Common myeloid progenitor, CD34-positive (primary cell): ENCODE measurements at places on chromosomes 13 and 19.

DNA sequence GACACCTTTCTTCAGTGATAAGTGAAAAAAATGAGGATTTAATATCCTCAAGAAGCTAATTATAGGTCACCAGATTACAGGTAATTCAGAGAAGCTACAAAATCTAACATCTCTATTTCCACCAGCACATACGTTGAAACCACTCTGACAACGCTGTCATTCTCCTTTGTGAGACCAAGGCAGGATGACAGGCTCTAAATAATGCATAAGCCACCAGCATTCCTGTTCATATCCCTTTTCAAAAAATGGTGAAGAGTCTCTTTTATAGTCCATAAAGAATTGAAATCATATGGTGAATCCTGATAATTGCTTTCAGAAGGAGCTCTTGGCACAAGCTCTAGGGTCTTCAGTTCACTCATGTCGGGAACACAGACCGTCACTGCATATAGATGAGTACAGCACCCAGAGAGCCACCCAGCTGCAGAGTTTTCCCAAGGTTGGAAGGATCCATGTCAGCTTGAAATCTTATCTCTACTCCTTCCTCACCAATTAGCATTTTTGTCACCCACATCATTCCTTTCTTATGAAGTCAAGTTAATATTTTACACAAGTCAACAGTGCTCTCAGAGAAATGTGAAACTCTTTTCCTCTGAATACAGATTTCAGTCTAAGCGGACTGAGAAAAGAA lies 431.4 kb downstream of the TBC1D4 start:
- no peaks in the 10 kb centered on the region for H3K36me3 ChIP-seq
- DNase-seq: no peak
- H3K27me3 ChIP-seq: no peaks in the 10 kb centered on the region
- no peak overlapping the region for H3K27ac ChIP-seq

DNA sequence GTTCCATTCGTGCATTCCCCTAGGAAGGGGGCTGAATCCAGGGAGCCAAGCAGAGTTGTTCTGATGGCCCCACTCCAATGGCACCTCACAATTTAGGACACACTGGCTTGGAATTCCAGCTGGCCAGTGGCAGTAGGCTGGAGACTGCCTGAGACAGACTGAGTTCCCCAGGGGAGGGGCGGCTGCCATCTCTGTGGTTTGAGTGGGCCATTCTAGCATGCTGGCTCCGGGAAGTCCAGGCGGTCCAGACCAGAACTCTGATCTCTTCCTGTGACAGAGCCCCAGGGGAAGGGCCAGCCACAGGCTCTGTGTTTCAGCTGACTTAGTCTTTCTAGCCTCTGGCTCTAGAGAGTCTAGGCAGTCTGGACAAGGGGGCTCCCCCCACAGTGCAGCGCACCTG lies 29.5 kb upstream of the SLC7A1 start:
- H3K4me1 ChIP-seq: no peaks in the 10 kb centered on the region
- no peaks in the 10 kb centered on the region for H3K36me3 ChIP-seq
- no peak overlapping the region for H3K27ac ChIP-seq
- H3K27me3 ChIP-seq: no peaks in the 10 kb centered on the region
- no peak overlapping the region for H3K4me3 ChIP-seq
- DNase-seq: no peak

- DNase-seq: no peak
- H3K27ac ChIP-seq: no peak overlapping the region
- peaks cover 3% of the 10 kb centered on the region for H3K27me3 ChIP-seq
- H3K4me3 ChIP-seq: no peak overlapping the region
Observed at GRCh38 chr19:29860492-29860891, 48.7 kb downstream of the CCNE1 start.

DNA sequence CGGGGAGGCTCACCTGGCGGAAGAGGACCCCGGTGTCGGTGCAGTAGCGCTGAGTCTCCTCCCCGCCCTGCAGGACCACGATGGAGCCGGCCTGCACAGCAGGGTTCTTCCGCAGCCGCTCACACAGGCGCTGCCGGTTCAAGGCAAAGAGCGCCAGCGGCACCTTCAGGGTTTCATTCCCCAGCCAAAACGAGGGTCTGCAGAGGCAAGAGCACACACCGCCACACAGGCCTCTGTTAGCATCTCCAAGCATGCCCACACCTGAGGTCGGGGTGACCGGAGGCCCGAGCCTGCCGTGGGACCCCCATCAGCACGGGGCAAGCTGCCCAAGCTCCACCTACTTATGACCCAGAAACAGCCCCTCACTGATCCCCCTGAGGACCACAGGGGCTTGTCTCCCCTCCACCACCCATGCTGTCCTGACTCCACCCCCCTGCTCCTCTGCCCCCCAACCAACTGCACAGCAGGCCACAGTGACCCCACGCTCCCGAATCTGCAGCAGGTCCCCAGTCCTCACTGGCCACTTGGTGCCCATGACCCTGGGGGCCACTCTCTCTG lies 8.9 kb downstream of the PEPD start:
- DNase-seq: no peak
- no peak overlapping the region for H3K27ac ChIP-seq
- peaks cover 5% of the 10 kb centered on the region for H3K4me1 ChIP-seq
- H3K36me3 ChIP-seq: no peaks in the 10 kb centered on the region
- H3K27me3 ChIP-seq: no peaks in the 10 kb centered on the region

DNA sequence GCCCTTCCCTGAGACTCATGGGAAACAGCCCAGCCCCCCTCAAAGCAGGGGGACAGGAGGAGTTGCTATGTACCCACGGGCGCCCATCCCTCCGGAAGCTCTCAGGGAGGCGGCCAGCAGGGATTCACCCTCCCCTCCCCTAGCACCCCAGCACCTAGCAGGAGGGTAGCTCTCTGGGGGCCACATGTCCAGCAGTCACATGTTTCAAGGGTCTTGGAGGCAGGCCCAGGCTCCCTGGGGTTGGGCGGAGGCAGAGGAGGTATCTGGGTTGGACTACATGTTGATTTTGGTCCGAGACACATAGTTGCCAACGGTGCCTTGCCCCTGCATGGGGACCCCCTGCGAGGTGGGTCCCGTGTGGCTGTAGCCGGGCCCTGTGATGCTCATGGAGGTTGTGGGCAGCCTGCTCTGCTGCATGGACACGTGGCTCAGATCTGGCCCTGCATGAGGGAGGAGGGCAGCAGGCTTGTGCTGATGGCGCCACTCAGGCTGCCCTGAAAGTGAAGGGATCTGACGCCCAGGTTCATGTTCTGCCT lies 7.0 kb upstream of the RNF6 start:
- H3K36me3 ChIP-seq: no peaks in the 10 kb centered on the region
- no peak overlapping the region for H3K4me3 ChIP-seq
- H3K4me1 ChIP-seq: no peaks in the 10 kb centered on the region
- H3K27ac ChIP-seq: no peak overlapping the region

- no peaks in the 10 kb centered on the region for H3K27me3 ChIP-seq
- H3K27ac ChIP-seq: no peak overlapping the region
- DNase-seq: no peak
Observed at GRCh38 chr19:46384396-46384795, 29.0 kb downstream of the CCDC8 start.

DNA sequence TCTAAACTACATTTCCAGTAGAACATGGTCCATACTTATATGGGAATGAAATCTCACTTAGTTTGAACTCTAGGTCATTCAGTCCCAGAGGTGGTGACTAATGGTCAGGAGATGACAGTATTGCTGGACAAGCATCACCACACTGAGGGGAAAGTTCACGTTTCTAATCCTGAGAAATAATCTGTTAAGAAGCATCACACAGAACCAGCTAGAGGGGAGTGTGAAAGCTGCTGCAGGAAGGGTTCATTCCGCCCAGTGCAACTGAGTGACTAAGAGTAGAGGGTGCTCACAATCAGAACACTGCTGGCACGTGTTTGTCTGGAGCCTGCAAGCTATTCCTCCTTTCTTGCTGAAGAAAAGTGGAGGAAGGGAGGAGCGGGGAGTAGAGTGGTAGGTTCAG lies 2.7 kb downstream of the COL4A1 start:
- no peak overlapping the region for H3K4me3 ChIP-seq
- H3K27me3 ChIP-seq: peaks cover 62% of the 10 kb centered on the region
- DNase-seq: no peak
- H3K27ac ChIP-seq: no peak overlapping the region

- no peak overlapping the region for H3K4me3 ChIP-seq
- no peaks in the 10 kb centered on the region for H3K4me1 ChIP-seq
- H3K36me3 ChIP-seq: no peaks in the 10 kb centered on the region
- H3K27ac ChIP-seq: no peak overlapping the region
- H3K27me3 ChIP-seq: peaks cover 31% of the 10 kb centered on the region
Observed at GRCh38 chr19:50994129-50994528, 7.3 kb downstream of the KLK8 start.

- DNase-seq: no peak
- peaks cover 5% of the 10 kb centered on the region for H3K36me3 ChIP-seq
- no peak overlapping the region for H3K27ac ChIP-seq
- H3K4me3 ChIP-seq: no peak overlapping the region
- peaks cover 13% of the 10 kb centered on the region for H3K4me1 ChIP-seq
- no peaks in the 10 kb centered on the region for H3K27me3 ChIP-seq
Observed at GRCh38 chr13:49571299-49572240, 13.8 kb downstream of the RCBTB1 start.

DNA sequence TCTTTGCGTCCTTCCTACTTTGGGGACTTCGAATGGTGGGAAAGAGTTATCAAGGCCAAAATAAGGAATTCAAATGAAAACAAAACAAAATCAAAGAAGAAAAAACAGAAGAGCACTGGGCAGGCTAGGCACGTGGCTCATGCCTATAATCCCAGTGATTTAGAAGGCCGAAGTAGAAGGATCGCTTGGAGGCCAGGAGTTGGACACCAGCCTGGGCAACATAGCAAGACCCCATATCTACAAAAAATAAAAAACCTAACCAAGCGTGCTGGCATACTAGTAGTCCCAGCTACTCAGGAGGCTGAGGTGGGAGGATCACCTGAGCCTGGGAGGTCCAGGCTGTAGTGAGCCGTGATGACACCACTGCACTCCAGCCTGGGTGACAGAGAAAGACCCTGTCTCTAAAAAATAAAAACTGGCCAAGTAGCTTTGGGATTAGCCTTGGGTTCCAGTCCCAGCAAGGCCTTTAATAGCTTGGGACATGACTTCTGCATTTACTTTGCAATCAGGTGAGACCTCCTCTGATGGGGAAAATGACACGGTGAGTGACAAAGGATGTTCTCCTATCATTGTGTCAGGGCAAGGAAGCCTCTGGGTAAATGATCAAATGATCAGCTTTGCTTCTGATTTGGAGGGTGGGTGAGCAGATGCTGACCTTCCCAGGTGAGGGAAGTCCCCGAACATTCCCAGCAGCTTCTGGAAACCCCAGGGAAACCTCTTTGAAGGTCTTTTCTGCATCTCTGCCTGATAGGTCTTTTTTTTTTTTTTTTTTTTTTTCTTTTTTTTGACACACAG lies 7.1 kb downstream of the ICAM1 start:
- no peak for DNase-seq
- no peak overlapping the region for H3K4me3 ChIP-seq
- no peaks in the 10 kb centered on the region for H3K27me3 ChIP-seq
- H3K36me3 ChIP-seq: no peaks in the 10 kb centered on the region

GRCh38 chr13:64688893-64689677 lies 2541.1 kb downstream of the PCDH9 start:
- no peak overlapping the region for H3K27ac ChIP-seq
- no peaks in the 10 kb centered on the region for H3K4me1 ChIP-seq
- H3K4me3 ChIP-seq: no peak overlapping the region
- no peaks in the 10 kb centered on the region for H3K27me3 ChIP-seq
- DNase-seq: no peak

DNA sequence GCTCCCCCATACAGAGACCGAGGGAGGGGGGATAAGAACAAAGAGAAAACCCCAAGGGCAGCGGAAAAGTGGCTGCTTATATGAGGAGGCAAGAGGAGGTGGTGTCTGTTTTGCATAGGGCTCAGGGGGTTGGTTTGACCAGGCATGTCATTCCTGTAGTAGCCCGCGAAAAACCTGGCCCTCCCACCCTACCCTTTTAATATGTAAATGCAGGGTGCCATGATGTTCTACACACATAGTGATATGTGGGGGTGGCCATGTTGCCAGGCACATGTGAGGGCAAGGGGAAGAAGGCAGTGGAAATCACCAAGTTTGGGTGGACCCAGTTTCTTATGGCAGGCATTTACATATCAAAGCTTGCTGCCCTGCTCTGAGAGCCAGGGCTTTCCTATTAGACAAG lies 203.5 kb upstream of the UBL3 start:
- H3K4me1 ChIP-seq: no peaks in the 10 kb centered on the region
- no peak overlapping the region for H3K4me3 ChIP-seq
- no peaks in the 10 kb centered on the region for H3K36me3 ChIP-seq

DNA sequence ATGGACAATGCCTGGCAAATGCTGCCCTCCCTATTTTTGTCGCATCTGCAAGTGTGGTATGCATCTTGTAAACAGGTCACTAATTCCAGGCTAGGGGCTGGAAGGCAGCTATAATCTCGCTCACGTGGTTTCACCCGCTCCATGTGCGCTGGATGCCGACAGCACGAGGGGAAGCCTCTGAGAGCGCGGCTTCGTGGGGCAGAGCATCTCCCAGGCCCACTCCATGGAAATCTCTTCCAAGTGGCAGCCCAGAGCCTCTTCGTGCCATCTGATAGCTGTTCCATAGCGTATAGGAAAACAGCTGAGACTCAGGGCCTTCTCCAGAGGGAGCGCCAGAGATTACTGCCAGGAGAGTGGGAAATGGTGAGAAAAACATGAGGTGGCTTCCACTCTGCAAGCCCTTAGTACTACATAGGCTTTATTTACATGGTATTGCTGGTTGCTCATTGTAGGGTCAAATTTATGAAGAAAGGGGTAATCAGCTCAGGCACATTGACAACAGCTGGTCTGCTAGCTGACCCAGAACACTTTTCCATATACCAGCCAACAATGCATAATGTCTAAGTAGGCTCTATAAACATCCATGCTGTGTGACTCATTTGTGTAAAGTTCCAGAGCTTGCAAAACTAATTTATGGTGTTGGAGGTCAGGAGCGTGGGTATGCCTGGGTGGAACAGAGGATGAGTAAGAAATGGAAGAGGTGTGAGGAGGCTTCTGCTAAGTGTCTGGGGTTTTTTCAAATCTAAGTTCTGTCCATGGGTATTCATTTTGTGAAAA lies 165.2 kb downstream of the SHISA2 start:
- no peaks in the 10 kb centered on the region for H3K4me1 ChIP-seq
- peaks cover 14% of the 10 kb centered on the region for H3K27me3 ChIP-seq
- no peaks in the 10 kb centered on the region for H3K36me3 ChIP-seq
- H3K27ac ChIP-seq: no peak overlapping the region

DNA sequence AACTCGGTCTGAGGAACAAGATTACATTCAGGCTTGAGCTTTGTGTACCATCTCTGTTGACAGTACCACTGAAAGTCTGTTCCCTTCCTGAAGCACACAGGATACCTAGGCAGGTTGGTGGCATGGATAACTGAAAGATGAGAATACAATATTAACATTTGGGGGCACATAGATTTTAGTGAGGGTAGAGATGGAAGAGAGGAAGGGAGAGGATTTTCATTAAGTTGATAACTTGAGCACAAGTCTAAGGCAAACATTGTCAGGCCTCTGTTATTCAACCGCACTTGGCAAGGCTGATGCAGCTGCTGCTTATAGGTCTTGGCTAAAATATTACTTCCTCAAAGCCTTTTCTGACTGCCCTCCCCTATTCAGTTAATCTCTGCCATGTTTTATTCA lies 10.9 kb downstream of the MIR17HG start:
- peaks cover 20% of the 10 kb centered on the region for H3K36me3 ChIP-seq
- no peak overlapping the region for H3K27ac ChIP-seq
- H3K4me3 ChIP-seq: no peak overlapping the region
- H3K27me3 ChIP-seq: no peaks in the 10 kb centered on the region

GRCh38 chr13:74904556-74904955 lies 577.4 kb downstream of the TBC1D4 start:
- no peaks in the 10 kb centered on the region for H3K27me3 ChIP-seq
- no peak overlapping the region for H3K4me3 ChIP-seq
- no peaks in the 10 kb centered on the region for H3K4me1 ChIP-seq
- no peaks in the 10 kb centered on the region for H3K36me3 ChIP-seq
- DNase-seq: peak; percentile 52

GRCh38 chr13:64819081-64819480 lies 2411.1 kb downstream of the PCDH9 start:
- DNase-seq: no peak
- H3K4me1 ChIP-seq: no peaks in the 10 kb centered on the region
